Stimulated activated naive CD8-positive, alpha-beta T cell treated with anti-CD3 and anti-CD28 coated beads, Interleukin-15, Interleukin-2, amounts not matched to agents 100 U/mL and 50 U/mL, for 24 hours (primary cell): ENCODE measurements at places on chromosomes 6 and 20.

DNA sequence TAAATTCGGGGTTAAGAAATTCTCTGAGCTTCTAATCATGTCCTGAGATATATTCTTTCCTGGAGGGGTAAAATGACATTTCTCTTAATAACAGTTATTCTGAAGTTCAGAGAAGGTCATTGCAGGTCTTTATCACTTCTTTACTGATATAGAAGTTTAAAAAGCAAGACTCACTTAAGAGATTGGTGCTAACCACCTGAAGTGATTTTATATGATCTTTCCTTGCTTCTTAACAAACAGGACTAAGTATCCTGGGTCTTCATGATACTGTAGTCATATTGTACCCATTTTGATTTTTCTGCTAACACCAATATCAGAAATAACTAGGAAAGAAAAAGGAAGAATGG, 39.3 kb upstream of the PRDM1 start:
- no peak for DNase-seq

DNA sequence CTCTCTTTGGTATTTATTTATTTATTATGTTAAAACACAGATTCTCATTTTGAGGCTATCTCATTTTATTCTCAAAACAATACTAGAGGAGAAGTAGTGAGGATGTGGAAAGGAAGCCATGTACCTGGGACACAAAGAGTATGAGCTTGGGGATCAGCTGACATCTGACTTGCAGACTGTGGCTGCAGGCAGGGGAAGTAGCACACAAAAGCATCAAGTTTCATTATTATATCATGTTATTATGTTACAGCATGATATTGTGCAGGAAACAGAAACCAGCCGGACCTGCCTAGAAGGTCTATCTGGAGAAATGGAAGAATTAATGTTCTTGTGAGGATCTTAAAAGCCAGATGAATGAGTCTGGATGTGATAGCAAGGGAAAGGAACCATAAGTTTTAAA, 248.2 kb downstream of the KHDC1L start:
- no peak for DNase-seq

DNA sequence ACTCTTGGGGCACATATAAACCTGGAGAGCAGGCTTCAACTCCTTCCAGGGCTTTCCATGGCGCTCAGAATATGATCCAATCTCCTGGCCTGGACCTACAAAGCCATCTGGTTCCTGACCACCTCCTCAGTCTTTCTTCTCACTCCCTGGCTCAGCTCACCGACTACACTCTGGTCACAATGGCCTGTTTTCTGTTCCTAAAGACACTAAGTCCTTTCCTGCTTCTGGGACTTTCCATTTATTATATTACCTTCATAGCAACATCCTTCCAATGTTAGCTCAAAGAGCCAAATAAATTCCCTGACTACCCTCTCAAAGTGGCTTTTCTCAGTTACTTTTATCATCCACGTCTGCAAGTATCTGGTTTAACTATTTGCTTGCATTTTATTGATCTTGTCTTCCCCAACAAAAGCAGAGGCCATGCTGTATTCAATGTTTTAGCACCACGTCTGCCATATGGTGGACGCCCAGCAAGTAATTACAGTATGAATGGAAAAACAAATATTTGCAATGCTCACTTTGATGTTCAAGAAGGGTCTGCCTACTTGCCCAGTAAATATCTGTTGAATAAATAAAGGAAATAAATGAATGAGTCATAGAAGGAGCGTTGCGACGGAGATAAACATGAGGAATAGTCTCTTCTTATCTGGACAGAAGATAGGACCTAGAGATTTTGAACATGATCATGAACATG, 328.4 kb downstream of the ESR1 start:
- DNase-seq: no peak

- DNase-seq: no peak
Measured at GRCh38 chr6:30156774-30157173, 4.2 kb downstream of the TRIM10 start.

DNA sequence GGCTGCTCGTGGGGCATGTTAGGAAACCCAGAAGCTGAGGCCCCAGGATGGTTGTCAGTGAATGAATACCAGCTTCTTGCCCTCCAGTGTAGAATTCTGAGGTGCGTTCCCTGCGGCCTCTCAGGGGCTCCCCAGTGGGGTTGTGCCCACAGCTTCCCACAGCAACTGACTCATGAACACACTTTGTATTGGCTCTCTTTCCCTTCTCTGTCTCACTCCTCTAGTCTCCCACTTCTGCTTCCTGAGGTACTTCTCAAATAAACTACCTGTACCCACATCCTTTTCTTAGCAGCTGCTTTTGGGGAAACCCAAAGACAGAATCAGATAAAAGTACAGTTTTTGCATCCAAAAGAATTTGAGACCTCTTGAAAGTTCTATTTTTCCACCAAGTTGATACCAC, 107.7 kb upstream of the JAG1 start:
- no peak for DNase-seq

DNA sequence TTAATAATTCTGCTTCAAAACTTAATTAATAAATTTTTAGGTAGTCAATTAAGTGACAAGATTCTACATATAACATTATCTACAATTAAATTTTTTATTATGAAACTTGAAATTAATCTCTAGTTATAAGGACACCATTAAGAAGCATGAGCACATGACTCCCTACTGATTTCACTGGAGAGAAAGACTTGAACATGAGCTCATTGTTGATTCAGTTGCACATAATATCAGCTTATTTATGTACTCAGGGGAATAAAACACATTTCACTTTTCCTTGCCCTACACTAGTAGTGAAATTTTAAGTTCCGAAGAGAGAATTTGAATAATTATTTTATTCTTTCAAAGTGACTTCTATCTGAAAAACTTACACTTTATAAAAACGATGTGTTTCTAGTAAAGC, 370.2 kb upstream of the EPHA7 start:
- DNase-seq: no peak

- DNase-seq: no peak
Measured at GRCh38 chr6:169321546-169321945, 67.9 kb upstream of the THBS2 start.

- no peak for DNase-seq
Measured at GRCh38 chr20:50482396-50482981, 27.7 kb upstream of the PTPN1 start.

DNA sequence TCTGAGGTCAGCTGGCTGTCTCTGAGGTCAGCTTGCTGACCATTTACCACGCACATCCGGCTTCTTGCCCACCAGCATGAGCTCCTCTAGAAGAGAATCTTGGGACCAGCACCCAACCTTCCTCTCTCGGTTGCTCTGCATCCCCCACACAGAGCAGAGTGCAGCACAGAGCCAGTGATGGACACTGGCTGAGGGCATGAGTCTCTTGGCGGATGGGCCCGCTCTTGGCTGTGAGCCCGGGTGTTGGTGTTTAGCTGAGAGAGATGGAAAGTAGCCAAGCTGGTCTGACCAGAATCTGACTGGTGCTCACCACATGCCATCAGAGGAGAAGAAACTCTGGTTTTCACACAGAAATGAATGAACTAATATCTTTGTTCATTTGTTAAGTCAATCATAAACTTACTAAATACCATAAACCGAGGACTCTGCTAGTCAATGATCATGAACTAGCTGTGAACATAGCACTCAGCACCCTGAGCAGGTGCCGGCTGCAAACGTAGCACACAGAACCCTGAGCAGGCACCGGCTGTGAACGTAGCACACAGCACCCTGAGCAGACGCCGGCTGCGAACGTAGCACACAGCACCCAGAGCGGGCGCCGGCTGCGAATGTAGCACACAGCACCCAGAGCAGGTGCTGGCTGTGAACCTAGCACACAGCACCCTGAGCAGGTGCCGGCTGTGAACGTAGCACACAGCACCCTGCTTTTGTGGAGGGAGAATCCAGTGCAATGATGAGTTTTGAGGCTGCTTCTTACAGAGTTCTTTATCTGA, 10.4 kb upstream of the THBS2 start:
- DNase-seq: no peak

DNA sequence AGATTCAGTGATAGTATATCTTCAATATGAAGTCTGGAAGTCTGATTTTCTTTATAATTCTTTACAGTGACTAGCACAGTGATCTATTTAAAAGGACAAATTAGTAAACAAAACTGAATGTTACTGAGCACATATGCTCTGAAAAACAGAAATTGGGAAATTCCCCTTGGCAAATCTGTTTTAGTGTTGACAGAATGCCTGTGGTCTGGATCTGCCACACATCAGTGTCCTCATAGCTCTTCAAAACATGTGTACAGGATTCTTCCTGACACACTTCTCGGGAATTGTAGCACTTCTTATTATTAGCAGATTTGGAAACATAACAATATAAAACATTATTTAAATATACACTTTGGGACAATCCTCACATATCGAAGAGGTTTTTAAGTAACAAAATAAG, 354.3 kb downstream of the COL12A1 start:
- DNase-seq: no peak

GRCh38 chr6:99608886-99609482, 2.4 kb downstream of the PRDM13 start:
- DNase-seq: no peak

- DNase-seq: no peak
Measured at GRCh38 chr6:146803601-146804000, 204.8 kb downstream of the ADGB start.

- no peak for DNase-seq
Measured at GRCh38 chr6:127210725-127211124, 55.9 kb upstream of the RNF146 start.

DNA sequence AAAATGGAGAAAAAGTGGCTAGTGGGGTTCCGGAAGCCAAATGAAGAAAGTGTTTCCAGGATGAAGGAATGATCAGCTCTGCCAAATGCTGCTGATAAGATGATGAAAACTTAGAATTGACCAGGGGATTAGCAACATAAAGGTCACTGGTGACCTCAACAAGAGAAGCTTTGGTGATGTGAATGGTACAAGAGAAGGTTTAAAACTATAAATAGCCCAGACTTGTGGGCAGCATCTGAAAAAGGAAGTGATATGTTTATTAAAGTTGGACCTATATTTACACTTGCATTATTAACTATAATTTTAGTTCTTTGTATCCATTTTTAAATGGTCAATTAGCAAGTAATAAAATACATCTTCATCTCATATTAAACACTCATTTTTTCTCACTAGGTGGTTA, 45.1 kb downstream of the CGA start:
- no peak for DNase-seq

DNA sequence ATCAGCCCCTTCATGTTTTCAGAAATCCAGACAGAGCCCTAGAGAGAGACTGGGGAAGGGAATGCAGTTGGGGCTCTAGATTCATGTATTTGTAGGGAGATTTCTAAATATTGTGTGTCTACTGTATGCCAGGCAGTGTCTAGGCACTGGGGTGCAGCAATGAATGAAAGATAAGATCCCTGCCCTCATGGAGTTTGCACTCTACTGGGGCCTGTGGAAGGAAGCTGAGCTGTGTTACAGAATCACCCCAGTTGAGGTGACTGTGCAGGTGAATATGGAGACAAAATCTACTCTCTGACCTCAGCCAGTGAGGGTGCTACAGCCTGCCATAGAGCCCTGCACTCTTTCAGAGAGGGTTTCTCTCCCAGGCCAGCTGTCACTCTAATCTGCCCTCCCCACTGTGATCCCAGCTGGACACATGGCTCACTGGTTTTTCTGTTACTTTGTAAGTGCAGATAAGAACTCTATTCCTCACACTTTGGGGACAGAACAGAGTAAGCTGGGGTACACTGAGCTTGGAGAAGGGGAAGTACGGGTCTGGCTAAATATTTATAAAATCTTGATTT, 69.2 kb upstream of the E2F3 start:
- no peak for DNase-seq

DNA sequence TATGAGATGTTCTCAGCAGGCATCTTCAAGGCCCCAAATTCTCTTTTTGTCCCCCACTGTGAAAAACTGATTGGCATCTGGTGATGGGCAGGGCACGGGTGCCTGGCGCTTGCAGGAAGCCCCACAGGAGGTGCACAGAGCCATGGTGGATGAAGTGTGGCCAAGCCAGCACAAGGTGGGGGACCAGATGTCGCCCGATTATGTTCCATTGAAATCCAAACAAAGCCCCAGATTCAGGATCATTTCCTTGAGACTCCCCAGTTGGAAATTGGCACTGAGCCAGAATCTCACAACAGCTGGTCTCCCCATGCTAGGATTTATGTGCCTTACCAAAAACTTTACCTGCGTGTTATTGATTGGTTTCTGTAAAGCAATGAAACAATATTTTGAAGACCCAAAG, 186.1 kb downstream of the ADAT2 start:
- DNase-seq: no peak

DNA sequence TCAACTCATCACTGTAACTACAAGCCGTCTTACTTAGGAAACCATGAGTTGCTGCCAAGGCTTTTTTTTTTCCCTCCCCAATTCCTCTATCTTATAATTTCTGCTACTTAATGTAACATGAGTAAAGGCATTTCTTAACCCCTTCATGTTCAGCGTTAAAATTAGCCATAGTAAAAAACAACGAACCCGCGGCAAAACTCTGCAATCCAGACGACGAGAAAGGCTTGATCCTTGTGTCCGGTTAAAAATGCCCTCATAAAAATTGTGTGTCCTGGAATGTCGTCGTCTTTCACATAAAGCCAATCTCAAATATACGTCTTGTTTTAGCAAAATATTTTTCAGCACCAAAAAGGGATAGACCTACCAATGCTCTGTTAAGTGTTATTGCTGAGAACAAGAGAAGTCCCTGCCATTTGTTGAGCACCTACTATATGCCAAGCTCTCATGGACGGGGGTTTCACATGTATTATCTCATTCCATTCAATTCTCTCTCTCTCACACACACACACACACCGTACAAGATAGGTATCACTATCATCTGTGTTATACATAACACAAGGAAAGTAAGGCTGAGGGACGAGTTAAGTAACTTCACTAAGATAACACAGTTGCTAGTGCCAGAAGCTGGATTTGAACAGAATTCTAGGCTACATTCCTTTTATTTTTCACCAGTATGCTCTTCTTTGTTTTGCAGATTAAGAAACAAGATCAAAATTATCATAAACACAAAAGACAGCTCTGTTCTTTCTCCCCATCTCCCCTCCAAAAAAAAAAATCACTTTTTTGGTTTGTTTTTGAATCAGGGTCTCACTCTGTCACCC, 683 bp upstream of the ARHGAP18 start:
- DNase-seq: no peak

DNA sequence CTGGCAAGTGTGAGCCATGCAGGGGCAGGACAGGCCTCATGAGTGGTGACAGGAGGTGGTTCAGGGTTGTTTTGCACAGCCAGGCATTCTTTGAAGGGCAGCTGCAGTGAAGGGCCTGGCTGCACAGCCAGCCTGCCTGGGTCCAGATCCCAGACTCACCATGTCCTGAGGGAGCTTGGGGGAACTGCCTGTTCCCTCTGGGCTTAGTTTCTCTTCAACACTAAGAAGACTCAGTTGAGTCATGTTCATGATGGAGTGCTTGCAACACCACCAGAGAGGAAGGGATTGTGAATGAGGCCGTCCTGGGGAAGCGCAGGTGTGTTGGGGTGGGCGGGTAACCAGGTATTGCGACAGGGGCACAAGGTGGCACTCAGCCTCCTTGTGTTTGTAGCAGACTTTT, 102.4 kb downstream of the CDH26 start:
- no peak for DNase-seq

DNA sequence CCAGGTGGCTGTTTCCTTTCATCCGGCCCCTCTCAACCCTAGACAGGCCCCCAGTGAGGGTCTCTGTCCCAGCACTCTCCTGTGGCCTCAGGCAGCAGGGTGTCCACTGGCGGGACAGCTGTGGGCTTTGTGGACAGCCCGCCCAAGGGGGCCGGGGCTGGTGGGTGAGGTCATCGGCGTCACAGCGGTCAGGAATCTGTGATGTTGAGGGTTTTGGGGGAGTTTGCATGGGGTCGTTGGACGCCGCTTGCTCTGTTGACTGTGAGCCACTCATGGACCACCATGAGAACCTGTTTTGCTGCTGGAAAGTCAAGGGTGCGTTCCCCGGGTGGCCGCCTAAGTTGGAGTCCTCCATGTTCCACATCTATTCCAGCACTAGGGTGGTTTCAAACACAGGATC, 146.4 kb downstream of the DTNBP1 start:
- DNase-seq: no peak

- no peak for DNase-seq
Measured at GRCh38 chr20:58990651-58991445, 9.8 kb downstream of the NELFCD start.
